Psoas muscle (tissue), 8 donors: ENCODE measurements at places on chromosomes 2 and 18. TPM values are rescaled to one million over a fixed set of nuclear protein-coding genes. Genes with fewer than 3 reads are reported as not detected.

GRCh38 chr2:233686928-233687327 is 5.2 kb downstream of the UGT1A7 start:
- peaks cover 4% of the 10 kb centered on the region for H3K27me3 ChIP-seq
- no peaks in the 10 kb centered on the region for H3K4me1 ChIP-seq
- DNase-seq, result no peak
- H3K36me3 ChIP-seq, result no peaks in the 10 kb centered on the region

Gene ABCB11
- not detected for total RNA-seq

GRCh38 chr2:68980956-68981355 is 6.5 kb downstream of the GKN1 start:
- H3K4me1 ChIP-seq, result no peaks in the 10 kb centered on the region
- no peak overlapping the region for H3K27ac ChIP-seq
- DNase-seq, result no peak
- H3K4me3 ChIP-seq, result no peak overlapping the region
- H3K27me3 ChIP-seq, result no peaks in the 10 kb centered on the region

DNA sequence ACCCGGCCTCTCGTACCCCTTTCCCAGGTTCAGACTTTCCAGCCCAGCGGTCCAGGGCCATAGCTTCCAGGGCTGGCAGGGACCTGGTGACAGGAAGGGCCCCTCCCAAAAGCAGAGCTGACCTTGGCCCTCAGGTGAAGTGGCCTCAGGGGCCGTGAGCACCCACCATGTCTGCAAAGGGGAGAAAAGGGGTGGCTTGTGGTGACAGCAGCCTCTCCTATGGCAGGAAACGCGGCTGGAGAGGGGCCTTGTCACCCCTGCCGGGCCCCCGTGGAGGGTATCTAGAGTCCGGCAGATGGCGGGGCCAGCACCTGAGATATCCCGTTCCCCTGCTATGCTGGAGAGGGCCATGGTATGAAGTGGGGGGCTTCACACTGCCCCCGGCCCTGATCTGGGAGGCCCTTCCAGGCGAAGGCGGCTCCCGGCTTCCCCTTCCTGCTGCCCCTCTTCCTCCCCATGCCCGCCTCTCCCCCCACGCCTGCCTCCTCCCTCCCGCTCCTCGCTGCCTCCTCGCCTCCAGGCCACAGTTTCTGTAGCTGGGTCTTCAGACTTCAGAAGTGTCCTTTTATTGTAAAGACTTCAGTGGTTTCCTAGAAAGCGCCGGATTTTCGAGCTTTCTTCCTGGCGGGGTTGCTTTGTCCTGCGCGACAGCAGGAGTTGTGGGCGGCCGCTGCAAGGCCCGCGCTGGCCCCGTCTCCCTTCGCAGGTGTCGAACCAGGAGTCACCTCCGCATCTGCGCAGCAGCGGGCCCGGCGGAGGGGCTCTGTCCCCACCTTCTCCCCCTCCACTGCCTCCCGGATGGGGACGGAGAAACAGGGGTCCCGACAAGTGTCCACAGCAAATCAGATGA is 240.5 kb upstream of the MYT1L start:
- no peaks in the 10 kb centered on the region for H3K27me3 ChIP-seq
- H3K4me3 ChIP-seq, result no peak overlapping the region
- no peaks in the 10 kb centered on the region for H3K4me1 ChIP-seq
- DNase-seq, result peak; percentile 21
- no peaks in the 10 kb centered on the region for H3K36me3 ChIP-seq
- no peak overlapping the region for H3K27ac ChIP-seq

Gene MLPH
- total RNA-seq, result 7.8 TPM

- no peak overlapping the region for H3K27ac ChIP-seq
- H3K27me3 ChIP-seq, result no peaks in the 10 kb centered on the region
- H3K4me1 ChIP-seq, result no peaks in the 10 kb centered on the region
- DNase-seq, result no peak
- H3K36me3 ChIP-seq, result no peaks in the 10 kb centered on the region
These were observed 176.3 kb downstream of the ZNF385B start for GRCh38 chr2:179685146-179685545.

- H3K27ac ChIP-seq, result peak overlapping the region; percentile 27
- peak; percentile 53 for DNase-seq
- H3K4me1 ChIP-seq, result peaks cover 62% of the 10 kb centered on the region
- H3K4me3 ChIP-seq, result no peak overlapping the region
- no peaks in the 10 kb centered on the region for H3K36me3 ChIP-seq
- H3K27me3 ChIP-seq, result no peaks in the 10 kb centered on the region
These were observed 270.3 kb downstream of the NEDD4L start for GRCh38 chr18:58314284-58314683.

Gene CROCC2
- total RNA-seq, result not detected

Gene TLX2
- not detected for total RNA-seq

GRCh38 chr2:47486841-47487497 is 84.0 kb downstream of the MSH2 start:
- H3K27ac ChIP-seq, result no peak overlapping the region
- H3K36me3 ChIP-seq, result no peaks in the 10 kb centered on the region

DNA sequence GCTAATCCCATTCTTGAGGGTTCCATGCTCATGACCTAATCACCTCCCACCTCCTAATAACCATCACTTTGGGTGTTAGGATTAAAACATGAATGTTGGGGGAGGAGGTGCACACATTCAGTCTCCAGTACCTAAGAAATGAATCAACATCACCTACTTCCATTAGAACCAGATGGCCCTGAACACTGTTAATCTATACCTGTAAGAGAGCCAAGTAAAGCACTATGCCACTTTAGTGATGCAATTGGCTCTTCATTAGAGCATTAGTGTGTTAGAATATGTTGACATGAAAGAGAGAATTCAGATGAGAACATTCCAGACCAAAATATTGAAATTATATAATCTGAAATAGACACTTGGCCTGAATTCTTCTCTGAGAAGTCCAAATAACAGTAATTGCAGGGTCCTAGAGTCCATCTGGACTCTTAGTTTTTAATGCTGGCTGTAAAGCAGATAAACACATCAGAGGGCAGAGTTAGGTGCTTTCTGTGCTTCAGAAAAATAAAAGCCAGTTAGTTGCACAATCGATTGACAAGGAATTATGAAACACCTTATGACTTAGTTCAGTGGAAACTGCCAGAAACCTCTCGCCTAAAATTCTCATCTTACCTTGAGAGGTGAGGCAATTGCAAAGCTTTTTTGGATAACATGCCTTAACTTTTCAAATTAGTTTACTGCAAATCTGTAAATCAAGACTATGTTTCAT is 923.7 kb downstream of the SLC4A3 start:
- H3K27me3 ChIP-seq, result no peaks in the 10 kb centered on the region
- H3K36me3 ChIP-seq, result no peaks in the 10 kb centered on the region
- no peak overlapping the region for H3K4me3 ChIP-seq
- DNase-seq, result no peak
- H3K27ac ChIP-seq, result no peak overlapping the region

Gene CCDC148
- not detected for total RNA-seq

DNA sequence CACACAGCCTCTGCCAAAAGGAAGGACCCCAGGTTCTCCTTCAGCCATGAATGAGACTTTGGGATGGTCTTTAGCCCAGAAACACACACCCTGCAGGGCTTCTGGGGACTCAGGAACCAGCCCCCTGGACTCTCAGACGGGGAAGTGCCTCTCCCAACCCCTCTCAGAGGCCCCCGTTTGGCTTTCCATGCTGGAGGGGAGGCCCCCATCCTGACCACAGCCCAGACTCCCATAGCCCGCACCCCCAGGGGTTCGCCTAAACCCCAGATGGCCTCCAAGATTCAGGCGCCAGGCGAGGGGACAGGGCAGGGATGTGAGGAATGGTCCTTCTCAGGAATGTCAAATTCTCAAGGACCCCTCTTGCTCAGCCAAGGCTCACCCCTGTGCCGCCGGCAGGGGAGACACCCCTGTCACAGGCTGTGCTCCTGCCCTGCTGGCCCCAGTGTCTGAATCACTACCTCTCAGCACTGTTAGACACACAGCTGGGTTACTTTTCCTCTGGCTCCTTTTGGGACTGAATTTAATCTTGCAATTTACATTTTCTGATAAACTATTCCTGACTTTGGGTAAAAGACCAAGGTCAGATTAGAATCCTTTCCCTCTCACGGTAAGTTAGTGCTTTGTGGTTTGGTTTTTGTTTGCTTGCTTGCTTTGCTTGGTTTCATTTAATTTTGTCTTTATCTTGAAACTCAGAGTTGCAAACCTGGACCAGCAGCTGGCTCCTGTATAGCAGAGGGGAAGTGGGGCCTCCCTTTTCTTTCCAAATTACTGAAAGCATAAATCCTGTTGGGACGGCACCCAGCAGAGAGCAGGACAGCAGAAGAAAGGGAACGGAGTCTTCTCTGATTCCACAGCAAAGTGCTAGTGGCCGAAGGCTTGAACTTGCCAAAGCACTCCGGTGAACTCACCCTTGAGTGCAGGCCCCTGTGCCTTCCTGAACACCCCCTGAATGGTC is 198.9 kb upstream of the RAB6C start:
- H3K36me3 ChIP-seq, result no peaks in the 10 kb centered on the region
- H3K4me3 ChIP-seq, result no peak overlapping the region
- no peaks in the 10 kb centered on the region for H3K4me1 ChIP-seq

DNA sequence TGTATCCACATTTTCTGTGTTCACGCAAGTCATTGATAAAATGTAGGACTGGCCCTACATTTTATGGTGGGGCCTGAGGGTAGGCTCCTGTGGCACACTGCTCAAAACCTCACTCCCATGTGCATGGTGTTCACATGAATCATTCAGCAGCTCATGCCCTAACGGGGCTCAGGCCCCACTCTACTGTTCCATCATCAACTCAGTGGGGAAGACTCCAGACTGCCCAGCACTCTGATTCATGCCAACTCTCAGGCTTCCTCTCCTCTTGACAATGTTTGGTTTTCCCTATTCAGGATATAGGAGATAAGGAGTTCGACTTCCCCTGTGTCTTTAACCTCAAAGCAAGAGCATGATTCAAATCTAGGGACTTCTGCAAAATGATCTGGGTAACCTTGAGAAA is 92.0 kb upstream of the BOD1L2 start:
- no peaks in the 10 kb centered on the region for H3K36me3 ChIP-seq
- H3K27me3 ChIP-seq, result no peaks in the 10 kb centered on the region
- no peaks in the 10 kb centered on the region for H3K4me1 ChIP-seq
- no peak overlapping the region for H3K4me3 ChIP-seq
- no peak for DNase-seq

DNA sequence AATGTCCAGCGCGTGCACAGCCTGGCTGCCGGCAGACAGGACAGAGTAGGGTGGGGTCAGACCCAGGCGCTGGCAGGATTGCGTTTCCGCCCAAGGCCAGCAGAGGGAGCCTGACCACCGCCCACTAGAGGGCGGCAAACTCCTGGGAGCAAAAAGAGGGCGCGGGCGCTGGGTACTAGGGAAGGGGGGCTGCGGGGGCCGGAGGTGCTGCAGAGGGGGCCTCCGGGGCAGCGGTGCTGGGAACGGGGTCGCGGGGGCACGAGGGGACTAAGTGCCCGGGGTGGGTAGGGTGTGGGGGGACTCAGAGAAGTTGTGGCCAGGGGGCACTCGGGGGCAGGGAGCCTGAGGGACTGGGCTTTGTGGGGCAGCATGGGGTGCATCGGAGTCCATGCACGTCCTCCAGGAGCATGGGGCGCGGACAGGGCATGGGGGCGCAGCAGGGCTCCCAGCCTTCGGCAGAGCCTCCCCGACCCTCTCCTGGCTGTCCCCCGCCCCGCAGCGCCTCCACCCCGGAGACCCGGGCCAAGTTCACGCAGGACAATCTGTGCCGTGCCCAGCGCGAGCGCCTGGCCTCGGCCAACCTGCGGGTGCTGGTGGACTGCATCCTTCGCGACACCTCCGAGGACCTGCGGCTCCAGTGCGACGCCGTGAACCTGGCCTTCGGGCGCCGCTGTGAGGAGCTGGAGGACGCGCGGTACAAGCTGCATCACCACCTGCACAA is 3.2 kb downstream of the TEKT4 start:
- DNase-seq, result no peak
- H3K36me3 ChIP-seq, result no peaks in the 10 kb centered on the region
- H3K4me3 ChIP-seq, result no peak overlapping the region
- no peaks in the 10 kb centered on the region for H3K4me1 ChIP-seq

GRCh38 chr18:34977838-34978532 is 63.2 kb upstream of the MAPRE2 start:
- H3K27ac ChIP-seq, result peak overlapping the region; percentile 99
- H3K4me3 ChIP-seq, result peak overlapping the region; percentile 95
- H3K27me3 ChIP-seq, result no peaks in the 10 kb centered on the region
- no peaks in the 10 kb centered on the region for H3K36me3 ChIP-seq
- H3K4me1 ChIP-seq, result peaks cover 39% of the 10 kb centered on the region

Gene RAD51AP2
- not detected for total RNA-seq

Gene GAD1
- not detected for total RNA-seq

Gene CPO
- 0.34 TPM for total RNA-seq

GRCh38 chr2:33419581-33420200 is 56.8 kb upstream of the RASGRP3 start:
- H3K36me3 ChIP-seq, result no peaks in the 10 kb centered on the region
- H3K27ac ChIP-seq, result no peak overlapping the region
- H3K4me1 ChIP-seq, result no peaks in the 10 kb centered on the region

GRCh38 chr18:41703744-41704530 is 251.1 kb upstream of the PIK3C3 start:
- no peaks in the 10 kb centered on the region for H3K27me3 ChIP-seq
- H3K36me3 ChIP-seq, result no peaks in the 10 kb centered on the region
- no peak for DNase-seq
- no peak overlapping the region for H3K4me3 ChIP-seq
- no peaks in the 10 kb centered on the region for H3K4me1 ChIP-seq

DNA sequence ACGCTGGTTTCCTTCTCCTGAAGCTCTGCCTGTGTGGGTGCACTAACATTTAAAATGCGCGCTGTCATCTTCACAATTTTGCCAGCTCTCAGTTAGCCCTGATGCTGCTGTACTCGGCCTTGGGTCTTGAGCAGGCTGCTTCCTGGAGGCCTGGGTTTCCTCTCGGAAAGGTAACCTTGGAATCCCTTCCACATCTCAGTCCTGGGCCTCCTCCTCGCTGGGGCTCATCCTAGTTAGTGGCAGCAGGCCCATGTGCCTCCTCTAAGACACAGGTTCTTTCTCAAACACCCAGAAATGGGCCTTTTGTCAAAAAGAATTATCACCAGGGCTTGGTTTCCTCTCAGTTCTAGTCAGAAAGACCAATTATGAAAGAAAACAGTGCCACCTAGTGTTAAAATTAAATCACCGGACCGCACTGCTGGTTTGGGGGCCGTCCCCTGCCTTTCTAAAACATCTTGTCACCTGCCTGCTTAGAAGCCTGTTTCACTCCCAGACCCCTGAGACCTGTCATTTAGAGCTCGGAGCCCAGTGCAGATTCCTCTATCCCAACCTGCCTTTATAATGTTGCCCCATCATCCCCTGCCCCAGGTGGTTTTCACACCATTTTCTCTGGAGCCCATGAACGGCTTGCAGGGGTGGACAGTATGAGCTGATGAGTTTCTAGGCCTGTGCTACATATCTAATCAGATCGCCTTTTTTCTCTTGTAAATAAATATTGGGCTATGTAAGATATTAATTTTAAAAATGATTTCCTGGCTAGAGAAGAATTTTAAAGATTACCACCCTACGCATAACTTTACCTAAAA is 42.4 kb downstream of the HK2 start:
- no peaks in the 10 kb centered on the region for H3K27me3 ChIP-seq
- peaks cover 25% of the 10 kb centered on the region for H3K36me3 ChIP-seq
- no peak overlapping the region for H3K4me3 ChIP-seq

GRCh38 chr2:27494944-27495554 is at the start of gene FNDC4:
FNDC4 (minus strand) TSS chr2:27495200; CDS start chr2:27494679, 521 bp downstream.
- peak; percentile 54 for DNase-seq
- peak within 1 kb of the TSS; percentile 70 for H3K4me3 ChIP-seq
- no peaks in the 10 kb centered on the region for H3K27me3 ChIP-seq
- no peak within 1 kb of the TSS for H3K27ac ChIP-seq
- peaks cover 7% of the 10 kb centered on the region for H3K4me1 ChIP-seq
